ENCODE measurements at places on chromosomes 2 and 18.

DNA sequence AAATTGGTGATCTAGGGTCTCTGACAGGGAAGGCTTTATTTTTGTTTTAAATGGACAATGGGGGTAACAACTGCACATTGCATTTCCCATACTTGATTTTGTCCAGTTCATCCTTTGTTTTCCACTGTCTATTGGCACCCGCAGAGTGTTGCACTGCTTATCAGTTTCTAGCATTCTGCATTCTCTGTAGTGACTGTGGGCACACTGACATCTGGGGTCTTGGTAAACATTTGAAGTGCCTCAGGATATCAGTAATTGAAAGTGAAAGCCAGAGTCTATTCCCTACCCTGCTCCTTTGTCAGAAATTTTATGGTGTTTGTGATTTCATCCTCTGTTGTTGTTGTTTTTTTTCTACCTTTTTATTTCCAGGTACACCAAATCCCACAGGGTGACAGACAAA is 132.1 kb upstream of the EPC2 start:
- DNase-seq: no peak

DNA sequence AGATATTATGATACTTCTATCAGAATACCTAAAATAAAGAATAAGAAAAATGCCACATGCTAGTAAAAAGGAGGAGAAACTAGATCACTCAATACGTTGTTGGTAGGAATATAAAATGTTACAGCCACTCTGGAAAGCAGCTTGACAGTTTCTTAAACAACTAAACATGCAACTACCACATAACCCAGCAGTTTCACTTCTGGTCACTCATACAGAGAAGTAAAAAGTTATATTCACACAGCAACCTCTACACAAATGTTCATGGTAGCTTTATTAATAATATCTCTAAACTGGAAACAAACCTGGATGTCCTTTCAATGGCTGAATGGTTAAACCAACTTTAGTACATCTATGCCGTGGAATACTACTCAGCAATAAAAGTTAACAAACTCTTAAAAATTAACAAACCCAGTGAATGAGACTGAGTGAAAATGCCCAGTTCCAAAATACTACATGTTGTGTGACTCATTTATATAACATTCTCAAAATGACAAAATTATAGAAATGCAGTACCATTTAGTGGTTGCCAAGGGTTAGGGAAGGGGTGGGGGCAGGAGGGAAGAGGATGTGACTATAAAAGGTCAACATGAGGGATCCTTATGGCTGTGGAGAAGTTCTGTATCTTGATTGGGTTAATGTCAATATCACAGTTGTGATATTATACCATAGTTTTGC is 124.1 kb downstream of the MMADHC start:
- DNase-seq: no peak

- DNase-seq: no peak
Observed at GRCh38 chr2:45652090-45653031, 886 bp downstream of the PRKCE start.

- DNase-seq: no peak
Observed at GRCh38 chr2:64141674-64142405, 2.4 kb downstream of the PELI1 start.

DNA sequence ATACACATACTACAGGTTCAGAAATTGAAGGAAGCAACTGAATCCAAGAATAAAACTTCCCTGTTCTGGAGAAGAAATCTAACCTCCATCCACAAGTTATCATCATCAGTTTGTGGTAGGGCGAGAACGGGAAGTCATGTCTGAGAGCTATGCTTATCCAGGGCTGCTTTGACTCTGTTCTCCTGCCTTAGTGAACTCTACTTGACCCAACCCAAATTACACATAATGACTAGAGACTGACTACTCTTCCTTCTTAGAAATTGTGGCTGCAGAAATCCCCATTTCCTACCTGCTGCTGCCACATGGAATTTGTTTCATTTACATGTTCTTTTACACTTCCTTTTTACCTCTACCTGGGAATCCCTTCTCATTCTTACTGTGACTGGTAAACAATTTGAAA is 1102.6 kb upstream of the PIK3C3 start:
- DNase-seq: no peak

DNA sequence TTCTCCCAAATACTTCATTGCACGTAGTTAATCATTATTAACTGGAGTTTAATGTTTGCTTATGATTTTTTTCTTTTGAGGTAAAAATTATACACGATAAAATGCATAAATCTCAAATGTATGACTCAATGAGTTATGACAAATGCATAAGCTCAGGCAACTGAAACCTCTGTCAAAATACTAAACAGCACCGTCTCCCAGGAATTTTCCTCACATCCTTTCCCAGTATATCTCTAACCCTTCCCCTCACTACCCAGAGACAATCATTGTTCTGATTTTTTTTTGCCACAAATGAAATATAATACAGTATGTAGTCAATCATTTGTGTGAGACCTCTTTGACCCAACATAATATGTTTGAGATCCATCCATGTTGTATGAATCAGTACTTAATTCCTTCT is 606.5 kb downstream of the CPS1 start:
- DNase-seq: no peak

DNA sequence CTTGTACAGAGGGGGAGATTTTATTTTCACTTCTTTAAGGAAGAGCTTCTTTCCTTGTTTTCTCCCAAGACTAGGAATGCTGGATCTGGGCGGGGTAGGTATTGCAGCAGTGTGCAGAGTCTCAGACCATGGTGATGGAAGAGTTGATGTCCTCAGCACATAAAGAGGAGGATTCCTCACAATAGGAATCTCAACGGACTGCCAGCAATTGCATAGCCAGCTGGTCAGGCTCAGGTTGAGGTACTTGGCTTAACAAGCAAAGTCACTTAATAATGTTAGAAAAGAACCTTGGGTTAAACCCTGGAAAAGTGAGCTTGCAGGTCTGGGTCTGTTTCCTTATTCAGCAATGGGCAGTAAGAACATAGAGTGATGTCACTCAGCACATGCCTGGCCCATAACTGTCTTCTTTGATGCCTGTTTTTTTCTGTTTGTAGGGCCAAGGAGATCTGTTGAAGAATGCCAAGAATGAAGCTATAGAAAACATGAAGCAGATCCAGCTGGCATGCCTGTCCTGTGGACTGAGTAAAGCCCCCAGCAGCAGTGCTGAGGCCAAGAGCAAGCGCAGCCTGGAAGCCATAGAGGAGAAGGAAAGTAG is 342.1 kb downstream of the PLCL1 start:
- no peak for DNase-seq

GRCh38 chr2:69169655-69170389 is 156.8 kb downstream of the ANTXR1 start:
- no peak for DNase-seq

DNA sequence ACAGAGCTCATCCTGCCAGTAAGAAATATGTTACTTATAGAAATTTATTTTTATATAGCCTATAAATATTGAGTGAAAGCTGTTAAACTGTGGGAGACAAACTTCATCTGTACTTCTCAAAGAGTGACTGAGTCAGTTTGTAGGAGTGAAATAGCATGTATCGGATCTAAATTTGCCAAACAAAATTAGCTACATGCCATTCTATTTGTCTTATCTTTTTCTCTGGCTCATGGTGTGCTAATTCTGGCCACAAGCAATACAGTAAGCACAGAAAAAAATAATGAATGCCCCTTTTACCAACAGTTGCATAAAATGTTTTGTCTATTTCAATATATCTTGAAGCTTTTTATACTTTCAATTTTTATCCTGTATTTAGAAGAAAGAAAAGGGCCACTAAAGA is 12.5 kb downstream of the ERBB4 start:
- DNase-seq: no peak

DNA sequence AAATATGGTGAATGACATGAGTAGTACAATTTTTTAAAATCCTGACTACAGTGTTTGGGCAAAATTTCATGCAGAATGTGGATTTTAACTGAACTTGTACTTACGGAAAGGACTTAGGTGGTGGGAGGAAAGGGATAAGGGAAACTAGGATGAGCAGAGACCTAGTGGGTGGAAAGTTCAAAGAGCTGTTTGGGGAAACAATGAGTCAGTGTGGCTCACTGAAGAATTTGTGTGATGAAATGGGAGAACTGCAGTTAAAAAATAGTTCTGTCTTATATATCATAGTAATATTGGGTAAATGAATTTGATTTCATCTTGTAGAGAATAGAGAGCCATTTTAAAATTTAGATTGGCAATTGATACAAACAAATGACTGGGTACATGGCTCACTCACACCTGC is 220.1 kb upstream of the CTAGE1 start:
- DNase-seq: no peak

- no peak for DNase-seq
Observed at GRCh38 chr18:34650121-34650545, 60.0 kb upstream of the DTNA start.

DNA sequence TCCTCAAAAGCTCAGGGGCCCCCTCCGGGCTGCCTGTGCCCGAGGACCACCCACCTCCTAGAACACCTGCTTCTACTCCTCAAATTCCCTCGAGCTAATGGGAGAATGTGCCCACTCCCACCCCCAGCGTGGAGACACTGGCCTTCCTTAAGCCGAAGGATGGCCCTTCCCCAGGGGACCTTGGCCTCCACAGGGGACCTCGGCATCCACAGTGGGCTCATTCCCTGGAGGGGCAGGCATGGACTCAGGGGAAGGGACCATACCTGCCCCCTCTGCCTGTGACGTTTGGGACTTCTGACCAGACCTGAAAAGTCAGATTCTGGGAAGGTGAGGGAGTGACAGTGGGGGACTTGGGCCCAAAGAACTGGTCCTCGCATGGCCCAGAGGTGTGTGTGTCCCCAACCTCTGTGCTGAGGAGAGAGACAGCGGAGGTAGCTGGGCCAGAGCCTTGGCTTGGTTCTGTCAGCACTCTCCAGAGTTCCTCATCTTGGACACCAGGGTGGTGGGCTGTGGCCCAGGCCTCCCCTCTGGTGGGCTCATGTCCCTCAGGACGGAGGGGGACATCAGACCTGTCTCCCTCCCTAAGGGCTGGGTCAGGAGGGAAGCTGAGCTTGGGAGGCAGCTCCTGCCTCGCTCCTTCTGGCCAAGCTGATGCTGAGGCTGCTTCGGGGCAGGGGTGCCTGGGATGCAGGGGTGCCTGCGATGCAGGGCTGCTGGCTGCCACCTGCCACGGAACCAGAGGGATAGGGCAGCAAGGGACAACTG is 240.4 kb downstream of the HAUS1 start:
- no peak for DNase-seq

DNA sequence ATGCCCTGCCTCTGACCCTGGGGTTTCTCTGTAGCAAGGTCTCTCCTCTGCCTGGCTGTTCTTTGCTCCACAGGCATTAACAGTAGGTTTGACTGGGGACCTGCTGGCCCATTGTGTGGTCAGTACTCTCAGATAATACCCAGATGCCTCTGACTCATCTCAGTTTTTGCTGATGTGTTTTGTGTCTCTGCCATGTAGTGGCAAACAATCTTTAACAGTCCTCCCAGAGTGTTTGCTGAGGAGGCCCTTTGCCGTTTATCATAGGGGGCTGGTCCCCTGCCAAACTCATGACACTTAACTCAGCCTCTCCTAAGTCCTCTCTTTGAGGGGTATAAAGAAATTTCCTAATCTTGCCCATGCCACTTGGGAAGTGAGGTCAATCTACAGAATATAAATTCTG is 793.7 kb upstream of the FANCL start:
- no peak for DNase-seq

GRCh38 chr18:75358928-75359327 is 68.6 kb downstream of the SMIM21 start:
- no peak for DNase-seq

DNA sequence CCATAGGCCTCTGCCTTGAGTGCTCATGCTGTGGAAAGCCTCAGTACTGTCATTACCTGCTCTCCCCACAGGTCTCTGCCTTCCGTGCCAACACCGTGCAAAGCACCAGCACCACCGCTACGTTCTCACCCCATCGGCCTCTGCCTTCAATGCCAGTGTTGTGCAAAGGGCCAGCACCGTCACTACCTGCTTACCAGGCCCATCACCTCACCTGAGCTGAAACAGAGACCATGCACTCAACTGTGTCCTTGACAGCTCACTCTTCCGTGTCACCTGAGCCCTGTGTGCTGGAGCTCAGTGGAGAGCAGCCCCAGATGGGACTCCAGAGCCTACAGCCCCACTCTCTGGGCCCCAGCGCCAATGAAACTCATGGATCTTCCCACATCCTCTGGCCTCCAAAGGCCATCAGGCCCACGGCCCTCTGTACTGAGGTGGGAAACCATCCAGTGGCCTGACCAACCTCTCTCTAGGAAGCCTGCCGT is 62.7 kb downstream of the ZNF516 start:
- no peak for DNase-seq

GRCh38 chr18:59047321-59048047 is 92.2 kb upstream of the SEC11C start:
- no peak for DNase-seq

DNA sequence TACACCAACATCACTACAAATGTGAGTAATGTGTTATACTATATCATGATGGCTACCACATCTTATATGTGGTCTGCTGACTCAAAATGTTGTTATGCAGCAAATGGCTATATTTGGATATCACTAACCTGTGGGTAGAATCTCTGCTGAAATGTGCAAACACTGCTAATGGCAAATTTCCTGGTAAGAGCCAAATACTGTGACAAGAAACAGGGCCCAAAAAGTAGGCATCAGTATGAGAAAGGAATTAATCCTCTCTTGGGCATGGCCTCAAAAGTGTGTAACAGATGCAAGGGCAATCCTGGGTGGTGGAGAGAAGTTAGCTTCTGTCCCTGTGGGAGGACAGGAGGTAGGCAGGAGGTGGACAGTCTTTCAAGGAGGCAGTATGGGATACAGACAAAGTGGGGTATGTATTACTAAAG is 13.3 kb downstream of the ATF2 start:
- DNase-seq: no peak

DNA sequence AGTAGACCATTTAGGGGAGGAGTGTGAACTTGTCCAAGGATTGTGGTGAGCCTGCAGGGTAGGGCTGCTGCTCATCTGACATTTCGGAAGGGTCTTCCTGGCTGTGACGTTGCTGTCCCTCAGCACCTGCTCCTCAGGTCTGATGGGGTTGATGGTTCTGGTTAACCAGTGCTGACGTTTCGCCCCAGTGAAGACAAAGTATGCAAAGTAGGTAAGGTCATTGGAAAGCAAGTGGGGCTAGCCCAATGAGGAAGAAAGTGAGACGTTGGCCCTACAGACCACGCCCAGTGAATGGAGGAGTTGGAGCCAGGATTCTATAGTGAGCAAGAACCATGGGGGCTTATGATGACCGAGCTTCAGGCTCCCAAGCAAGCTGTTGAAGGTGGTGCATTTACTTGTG is 33.4 kb upstream of the ZNF396 start:
- no peak for DNase-seq

DNA sequence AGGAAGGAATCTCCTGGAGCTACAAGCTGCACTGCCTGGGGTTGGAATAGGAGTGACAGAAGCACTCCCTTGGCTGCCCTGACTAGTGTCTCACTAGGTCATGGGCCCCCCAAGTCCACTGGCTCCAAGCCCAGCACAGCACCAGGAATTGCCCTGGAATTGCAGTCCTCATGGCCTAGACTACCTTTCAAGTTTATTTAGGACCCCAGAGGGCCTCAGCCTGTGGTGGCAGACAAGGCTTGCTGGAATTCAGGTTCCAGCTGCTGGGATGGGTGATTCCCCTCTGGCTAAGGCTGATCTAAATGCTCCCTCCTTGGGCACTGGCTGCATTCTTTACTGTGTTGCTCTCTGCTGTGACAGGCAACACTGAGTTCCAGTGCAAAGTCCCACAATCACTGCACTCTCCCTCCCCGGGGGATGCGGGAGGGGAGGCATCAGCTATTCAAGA is 14.0 kb downstream of the STRADB start:
- DNase-seq: no peak

GRCh38 chr2:84483320-84483719 is 24.2 kb upstream of the SUCLG1 start:
- DNase-seq: no peak

Data from T-helper 22 cell (primary cell).